Stimulated activated effector memory CD8-positive, alpha-beta T cell treated with anti-CD3 and anti-CD28 coated beads, Interleukin-12 subunit alpha, Interleukin-12 subunit beta, amount 100 ng/mL, for 72 hours (primary cell): ENCODE measurements at places on chromosomes 11 and 22.

- no peak for DNase-seq
Measured at GRCh38 chr11:106624377-106624776, 393.9 kb downstream of the GUCY1A2 start.

- no peak for DNase-seq
Measured at GRCh38 chr11:112382561-112382960, 121.9 kb upstream of the PLET1 start.

GRCh38 chr22:43570531-43571165, 158.8 kb downstream of the MPPED1 start:
- no peak for DNase-seq

DNA sequence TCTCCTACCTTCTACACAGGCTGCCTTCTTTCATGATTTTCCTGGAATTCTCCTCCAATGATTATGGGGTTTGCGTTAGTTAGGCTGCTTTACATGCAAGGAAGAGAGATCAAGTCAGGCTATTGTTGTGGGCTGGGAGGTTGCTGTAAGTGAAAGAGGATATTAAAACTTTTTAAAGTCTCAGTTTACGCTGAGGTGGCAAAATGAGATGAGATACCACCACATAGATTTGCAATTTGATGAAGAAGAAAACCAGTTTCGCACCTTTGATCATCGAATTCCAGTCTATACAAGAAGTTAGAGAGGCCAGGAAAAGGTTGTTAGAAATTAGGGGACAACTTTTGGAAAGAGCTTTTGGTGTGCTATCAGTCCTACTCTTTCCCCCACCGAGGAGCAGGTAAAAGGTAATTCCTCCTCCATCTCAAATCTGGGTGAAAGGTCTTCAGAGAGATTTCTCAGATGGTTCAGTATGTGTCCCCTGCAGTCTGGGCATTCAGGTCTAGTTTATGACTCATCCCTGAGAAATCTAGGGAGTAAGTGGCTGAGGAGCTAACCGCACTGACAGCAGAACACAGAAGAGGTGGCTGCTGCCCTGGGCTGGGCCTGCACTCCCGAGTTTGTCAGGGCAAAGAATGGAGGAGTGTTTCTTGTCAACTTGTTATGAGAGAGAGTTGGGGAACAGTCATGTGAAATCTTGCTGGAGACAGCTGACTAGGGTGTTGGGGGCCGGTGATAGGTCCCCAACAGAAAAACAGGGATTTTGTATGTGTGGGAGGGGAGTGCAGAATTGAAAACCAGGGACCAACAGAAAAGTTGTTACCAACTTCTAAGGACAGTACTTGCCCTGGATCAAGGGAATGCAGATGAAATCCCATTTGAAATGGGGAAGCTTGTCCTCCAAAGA, 34.7 kb downstream of the CCDC83 start:
- no peak for DNase-seq

- peak; percentile 73 for DNase-seq
Measured at GRCh38 chr22:37162221-37163095, 12.7 kb upstream of the IL2RB start.

DNA sequence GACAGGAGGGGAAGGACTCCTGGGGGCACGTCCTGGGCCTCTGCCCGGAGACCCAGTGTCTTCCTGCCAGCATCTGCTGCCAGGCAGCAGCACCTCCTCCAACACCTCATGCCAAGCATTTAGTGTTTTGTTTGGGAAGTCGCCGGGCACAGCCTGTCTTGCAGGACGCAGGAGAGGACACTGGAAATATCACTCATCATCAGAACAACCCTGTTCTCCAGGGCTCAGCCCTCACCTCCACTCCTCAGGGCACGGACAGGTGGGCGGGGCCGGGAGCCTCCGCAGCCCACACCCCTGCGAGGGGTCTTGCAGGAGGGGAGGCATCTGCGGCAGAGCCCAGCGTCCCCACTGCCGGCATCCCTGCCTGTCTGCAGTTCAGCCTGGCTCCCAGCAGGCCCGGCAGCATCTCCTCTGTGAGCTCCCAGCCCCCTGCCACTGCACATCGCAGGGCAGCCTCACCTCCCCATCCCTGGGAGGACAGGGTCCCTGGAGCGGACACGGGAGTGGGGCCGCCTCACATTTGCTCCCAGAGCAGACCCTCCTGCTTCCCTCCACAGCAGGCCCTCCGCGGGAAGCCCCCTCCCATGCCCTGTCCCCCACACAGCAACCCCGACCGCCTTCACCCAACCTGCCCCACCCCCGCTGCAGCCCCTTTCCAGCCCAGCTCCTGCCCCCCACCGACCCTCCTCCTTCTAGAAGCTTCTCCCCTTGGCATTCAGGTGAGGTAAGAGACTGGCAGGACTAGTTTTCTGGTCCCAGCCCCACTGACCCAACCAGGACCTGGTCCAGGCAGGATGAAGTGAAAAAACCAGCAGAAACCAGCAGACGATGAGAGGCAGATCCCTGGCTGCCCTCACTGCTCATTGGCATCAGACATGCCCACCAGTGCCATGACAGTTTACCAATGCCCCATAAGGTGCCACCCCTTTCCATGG, 72.7 kb downstream of the BRD1 start:
- DNase-seq: no peak

DNA sequence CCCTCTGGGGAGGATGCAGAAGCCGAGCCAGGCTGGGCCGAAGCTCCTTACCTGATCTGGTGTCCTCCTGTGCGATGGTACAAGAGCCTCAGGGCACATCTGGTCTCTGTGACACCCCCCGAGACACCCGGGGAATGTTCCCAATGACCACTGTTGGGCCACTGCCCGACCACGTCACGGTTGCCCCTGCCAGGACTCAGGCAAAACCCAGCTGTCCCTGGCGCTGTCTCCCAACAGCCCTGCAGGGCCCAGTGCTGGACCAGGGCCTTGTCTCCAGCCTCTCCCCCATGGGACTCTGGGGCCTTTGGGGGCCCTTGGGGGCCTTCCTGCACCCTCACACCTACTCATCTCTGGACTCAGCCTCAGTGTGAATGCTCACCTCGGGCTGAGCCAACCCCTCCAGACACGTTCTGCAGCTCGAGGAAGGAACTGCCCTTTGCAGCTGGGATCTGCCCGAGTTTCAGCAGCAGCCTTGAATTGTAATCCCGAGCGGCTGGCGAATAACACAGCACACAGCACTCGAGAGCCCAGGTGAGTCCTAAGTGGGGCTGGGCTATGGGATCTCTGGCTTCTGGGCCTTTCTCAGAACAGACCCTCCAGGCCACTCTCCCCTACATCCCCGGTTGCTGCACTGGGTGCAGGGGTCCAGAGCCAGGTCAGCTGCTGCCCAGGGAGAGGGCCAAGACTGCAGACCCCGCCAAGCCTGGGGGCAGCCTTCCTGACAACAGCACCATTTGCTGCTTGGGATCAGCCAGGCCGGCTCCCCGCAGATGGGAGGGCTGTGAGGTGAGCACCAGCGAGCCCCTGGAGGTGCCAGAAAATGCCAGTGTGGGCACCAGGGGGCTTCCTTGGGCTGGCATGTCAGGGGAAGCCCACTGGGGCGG, 39.8 kb downstream of the RTN4R start:
- no peak for DNase-seq

DNA sequence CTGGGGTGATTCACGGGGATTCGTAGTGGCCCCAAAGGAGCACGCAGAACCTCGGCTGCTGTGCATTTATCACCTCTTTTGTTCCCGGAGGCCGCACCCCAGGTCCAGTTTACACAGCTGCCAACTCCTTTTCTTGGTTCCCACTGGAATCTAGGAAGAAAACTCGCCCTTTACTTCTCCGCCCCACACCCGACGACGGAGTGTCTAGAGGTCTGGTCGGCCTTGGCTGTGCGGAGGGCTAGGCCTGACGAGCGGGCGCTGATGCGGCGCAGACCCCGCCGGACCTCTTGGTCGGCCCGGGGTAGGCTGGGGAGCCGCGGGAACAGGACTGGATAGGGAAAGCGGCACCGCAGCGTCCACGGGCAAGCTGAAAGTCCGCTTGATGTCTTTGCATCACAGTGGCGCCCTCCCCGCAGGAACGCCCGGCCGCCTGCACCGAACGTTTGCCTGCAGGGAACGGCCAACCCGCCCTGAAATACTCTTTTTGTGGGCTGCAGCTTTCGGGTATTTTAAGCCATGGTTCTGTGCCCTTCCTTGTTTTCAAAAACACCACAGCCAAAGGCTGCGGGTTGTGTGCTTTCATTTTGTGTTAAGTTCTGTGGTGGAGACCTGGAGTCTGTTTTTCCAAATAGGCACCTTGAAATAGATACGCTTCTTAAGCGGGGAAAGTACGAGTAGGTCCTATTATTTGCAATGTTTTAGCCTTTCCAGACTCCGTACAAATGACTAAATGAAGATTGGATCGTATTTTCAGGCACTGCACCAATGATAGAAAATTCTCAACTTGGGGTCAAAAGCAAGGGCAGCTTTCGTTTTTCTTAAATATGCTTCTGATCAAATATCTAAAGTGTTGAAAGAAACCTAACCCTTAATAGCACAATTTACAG, 829 bp upstream of the ZBED5 start:
- DNase-seq: no peak

DNA sequence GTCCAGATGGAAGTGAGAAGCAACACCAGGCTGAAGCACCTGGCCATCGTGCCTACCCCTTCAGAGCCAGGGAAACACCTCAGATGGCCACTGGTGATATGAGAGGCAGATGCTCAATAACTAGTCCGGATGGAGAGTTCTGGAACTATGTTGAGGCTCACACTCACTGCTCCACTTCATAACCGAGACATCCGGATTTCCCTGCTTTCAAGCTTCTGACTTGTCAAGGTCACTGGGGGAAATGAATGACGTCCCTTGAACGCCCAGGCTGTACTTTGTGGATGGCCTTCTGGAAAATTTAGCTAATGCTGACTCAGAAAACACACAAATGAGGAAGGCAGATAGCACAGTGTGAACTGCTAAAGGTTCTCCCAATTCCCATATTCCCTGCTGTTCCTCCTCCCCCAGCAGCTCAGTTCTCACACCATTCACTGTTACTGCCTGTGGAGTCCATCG, at the start of gene LYVE1:
TSS of gene LYVE1 (minus strand) at position 180 of the 456 bp plus-strand sequence. CDS start at position 47, 133 bp downstream.
- DNase-seq: no peak

DNA sequence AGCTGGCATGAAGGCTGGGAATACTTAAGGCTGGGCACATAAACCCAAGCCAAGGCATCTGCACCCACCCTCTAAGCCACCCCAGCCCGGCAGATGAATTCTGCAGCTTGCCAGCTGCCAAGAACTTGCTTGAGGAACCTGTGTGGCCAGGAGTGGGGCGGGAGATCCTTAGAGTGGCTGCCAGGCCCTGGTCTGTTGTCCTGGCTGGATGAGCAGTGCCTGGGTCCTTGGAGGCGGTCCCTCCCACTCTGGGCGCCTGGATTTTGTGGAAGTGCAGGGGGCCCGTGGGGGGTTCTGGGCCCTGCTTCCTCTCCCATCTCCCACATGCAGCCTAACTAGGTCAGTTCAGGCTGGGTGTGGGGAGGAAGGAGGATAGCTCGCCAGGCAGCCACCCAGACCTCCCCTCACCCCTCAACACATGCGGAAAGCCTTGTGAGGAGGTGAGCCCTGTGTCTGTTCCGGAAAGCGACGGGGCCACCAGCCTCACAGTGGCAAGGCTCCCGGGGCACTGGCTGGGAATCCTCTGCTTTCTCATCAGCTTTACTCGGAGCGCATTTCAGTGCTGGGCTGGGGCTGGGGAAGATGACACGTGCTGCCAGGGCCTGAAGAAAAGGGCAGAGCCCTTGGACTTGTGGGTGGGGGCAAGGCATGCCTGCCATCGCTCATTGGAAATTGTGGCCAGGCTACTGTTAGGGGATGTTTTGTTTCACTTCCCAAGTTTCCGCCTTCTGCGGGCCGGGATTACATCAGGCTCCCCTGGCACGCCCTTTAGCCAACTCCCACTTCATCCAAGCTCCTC, 8.4 kb downstream of the DAGLA start:
- no peak for DNase-seq

DNA sequence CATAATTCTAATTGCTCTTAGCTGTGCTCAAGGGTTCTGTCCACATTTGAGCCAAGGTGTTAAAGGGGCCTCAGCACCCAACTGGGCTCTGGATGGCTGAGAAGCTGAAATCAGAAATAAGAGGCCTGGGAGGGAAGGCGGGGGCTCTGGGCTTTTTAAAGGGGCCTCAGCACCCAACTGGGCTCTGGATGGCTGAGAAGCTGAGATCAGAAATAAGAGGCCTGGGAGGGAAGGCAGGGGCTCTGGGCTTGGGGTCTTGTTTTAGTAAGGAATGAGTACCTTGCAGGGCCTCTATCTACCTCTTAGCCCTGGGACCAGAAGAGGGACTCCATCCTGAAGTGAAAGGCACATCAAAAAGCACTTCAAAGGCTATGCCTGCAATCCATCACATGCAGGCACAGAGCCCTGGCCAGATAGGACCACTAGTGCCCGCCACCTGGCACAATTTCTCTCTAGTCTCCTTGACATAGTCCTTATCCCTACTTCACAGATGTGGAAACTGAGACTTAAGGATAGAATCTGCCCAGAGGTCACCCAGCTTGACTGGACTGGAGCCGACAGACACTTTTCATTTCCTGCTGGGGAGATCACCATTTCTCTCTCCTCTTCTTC, 35.6 kb downstream of the DKK3 start:
- DNase-seq: no peak

DNA sequence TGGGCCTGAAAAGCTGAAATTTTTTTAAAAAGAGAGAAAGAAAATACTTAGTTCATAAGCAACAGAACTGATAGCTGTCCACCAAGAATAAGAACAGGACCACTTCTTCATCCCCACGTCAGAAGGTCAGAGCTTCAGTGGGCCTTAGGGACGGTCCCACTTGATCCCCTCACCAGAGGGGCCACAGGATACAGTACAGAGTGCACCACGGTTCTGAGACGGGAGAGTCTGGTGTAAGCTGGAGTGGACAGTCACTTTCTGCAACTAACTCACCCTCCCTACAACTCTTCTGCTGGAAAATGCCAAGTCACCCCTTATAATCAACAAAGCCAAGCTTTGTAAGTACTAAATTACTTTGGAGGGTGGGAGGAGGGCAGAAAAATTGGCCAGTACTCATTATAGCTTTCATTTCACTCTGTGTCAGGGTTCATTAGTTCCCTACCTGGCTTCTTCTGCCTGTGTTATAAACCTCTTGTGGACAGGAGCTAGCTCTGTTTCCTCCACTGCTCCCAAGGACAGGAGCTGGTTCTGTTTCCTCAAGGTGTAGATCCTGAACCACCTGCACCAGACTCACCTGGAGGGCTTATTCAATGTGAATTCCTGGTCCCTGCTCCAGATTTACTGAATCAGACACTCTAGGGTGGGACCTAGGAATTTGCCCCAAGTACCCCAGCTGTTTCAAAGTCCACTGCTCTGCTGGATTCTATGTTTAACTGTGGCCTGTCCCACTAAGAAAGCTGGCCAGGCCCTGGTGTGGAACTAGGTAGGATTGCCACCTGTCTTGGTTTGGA, 39.6 kb downstream of the SCGB1A1 start:
- no peak for DNase-seq

DNA sequence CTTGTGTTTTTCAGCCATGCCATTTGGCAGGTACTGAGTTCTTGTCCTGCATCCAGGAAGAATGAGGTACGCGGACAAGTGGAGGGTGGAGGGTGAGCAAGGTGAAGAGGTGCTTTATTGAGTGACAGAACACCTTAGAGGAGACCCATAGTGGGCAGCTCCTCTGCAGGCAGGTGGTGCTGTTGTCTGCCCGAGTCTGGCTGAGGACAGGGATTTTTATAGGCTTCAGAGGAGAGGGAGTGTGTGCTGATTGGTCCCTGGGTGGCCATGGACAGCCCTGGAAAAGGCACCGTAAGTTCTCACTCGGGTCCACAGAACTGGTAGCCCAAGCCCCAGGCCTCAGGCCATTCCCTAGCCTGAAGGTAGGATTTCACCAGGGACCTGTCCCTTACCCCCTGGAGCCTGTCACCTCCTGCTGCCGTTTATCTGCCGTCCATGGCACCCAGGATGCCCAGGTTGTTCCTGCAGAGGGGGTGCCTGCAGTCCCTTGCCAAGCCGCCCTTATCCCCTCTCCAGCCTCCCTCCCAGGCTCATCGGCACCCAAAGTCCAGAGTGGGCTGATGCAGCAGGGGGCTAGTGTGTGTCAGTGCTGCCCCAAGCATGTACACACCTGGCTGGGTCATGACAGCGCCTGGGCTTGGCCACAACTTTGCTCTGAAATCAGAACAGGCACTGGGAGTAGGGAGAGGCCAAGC, 213.6 kb downstream of the LRRC4C start:
- no peak for DNase-seq
